GM23338 (cell line): ENCODE measurements at places on chromosomes 11 and 22.

DNA sequence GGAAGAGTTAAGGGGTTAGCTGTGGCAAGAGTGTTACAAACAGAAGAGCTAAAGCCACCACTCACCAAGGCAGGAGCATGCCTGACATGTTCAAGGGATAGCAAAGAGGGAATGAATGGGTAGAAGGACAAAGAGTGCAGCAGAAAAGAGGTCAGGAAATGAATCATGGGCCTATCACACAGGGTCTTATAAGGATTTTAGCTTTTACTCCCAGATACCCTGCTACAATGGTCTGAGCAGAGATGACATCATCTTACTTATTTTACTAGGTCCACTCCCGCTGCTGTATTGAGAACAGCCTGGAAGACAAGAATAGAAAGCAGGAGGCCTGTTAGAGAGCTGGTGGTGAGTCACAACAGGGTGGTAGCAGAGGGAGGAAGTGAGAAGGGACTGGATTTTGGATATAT is 9.8 kb downstream of the TRAF6 start:
- DNase-seq, result no peak

DNA sequence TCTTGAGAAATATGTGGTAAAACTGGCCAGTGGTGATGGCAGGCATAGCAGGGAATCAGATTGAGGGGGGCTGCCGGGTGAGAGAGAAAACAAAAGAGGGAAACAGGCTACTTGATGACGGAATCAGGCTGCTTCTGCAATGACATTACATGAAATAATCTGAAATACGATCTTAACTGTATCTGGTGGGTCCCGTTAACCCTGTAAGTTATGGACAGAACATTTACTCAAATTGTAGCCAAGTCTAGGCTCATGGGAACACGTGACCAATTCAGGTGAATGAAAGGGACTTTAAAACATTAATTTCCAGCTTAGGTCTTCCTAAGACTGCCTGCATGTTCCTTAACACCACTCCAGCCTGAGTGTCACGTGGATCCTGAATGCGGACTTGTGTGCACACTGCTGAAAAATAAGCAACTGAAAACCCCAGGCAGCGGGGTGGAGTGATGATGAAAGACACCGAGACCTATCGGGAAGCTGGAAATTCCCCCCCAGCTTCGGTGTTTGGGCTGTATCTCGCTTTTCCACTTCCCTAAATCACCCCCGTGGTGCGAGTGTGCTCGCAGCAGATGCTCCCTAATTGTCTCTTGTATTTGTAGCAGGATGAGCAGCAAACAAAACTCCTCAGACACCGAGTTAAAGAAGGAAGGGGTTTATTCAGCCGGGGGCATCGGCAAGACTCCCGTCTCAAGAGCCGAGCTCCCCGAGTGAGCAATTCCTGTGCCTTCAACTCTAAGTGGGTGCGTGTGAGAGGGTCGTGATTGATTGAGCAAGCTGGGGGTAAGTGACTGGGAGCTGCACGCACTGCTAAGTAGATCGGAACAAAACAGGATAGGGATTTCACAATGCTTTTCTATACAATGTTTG is 145.0 kb upstream of the GRK3 start:
- no peak for DNase-seq

- no peak for DNase-seq
These were observed 359.7 kb downstream of the MN1 start for GRCh38 chr22:27441706-27442475.

- DNase-seq, result peak; percentile 6
These were observed 128.5 kb downstream of the ENTHD1 start for GRCh38 chr22:39765046-39765445.

DNA sequence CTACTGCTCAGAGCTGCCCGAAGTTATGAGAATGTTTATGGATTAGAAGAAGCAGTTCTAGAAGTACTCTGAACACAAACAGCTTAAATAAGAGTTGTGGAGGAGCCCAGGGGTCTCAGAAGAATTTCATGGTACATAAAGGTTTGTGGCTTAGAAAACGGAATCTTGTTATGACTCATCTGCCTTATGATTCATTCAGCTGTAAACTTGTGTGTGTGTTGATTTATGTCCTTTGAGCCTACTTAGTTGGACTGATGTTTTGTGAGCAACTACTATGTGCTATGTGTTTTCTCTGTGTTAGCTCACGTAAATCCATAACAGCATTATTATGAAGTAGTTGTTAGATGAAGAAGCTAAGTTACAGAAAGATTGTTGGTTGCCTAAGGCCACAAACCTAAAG is 203.7 kb downstream of the PGR start:
- no peak for DNase-seq

- DNase-seq, result no peak
These were observed 7.4 kb upstream of the PATL1 start for GRCh38 chr11:59676205-59676604.

- DNase-seq, result peak; percentile 73
These were observed 1.0 kb downstream of the PAX6 start for GRCh38 chr11:31809857-31810778.

DNA sequence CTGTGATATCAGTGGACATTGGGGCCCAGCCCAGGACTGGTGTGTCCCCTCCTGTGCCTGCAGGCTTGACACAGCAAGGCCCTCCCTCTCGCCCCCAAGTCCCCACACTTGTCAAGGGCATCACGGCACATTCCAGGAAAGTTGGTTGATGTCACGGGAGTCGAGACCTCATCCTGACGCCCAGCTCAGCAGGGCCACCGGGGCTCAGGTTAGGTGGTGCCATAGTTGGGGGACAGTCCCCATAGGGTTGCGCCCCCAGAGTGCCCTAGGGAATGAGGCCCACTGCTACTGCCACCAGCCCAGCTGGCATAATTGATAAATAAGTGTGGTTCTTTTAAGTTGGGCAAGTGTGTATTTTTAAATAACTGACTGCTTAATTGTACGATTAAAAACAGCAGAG is 28.3 kb upstream of the GRAMD4 start:
- no peak for DNase-seq

DNA sequence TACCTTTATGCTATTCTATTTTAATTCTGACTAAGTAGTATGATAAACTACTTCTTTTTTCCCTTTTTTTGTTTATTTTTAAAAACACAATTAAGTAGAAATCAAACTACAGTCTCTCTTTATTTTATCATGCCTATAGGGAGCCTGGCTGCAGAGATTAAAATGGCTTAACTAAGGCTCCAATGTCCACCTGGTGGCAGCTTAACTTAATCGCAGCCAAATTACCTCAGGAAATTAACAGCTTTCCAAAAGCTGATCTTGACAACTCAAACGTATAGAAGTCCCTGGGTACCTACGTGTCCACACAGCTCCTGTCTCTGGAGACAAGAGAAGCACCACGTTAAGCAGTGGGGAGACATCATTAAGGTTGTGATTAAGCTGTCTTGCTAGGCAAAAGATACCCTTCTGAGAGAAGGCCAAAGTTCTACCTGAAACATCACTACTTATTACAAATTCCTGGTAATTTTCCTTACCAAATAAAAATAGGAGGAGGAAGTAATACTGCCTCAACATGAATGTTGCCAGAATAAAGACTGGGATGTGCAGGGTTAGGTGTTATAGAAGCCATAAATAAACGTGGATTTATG is 63.2 kb upstream of the SNX19 start:
- DNase-seq, result peak; percentile 82

DNA sequence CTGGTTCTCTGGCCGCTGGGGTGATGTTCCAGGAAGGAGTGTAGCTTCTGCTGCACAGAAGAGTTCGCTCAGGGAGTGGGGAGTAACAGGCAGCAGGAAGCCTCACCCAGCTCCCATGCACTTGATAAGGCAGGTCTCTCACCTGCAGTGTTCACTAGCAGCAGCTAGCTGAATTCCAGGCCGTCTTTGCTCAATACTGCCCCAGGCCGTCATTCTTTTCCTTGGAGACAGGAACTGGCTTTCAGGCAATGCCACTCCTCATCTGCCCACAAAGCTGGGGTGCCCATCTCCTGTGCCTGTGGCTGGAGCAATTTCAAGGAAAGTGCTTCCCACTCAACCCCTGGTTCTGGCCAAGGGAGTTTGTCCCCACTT is 66.1 kb downstream of the ARHGAP42 start:
- peak; percentile 87 for DNase-seq

GRCh38 chr22:39535357-39535725 is 2.8 kb upstream of the RPS19BP1 start:
- peak; percentile 67 for DNase-seq

DNA sequence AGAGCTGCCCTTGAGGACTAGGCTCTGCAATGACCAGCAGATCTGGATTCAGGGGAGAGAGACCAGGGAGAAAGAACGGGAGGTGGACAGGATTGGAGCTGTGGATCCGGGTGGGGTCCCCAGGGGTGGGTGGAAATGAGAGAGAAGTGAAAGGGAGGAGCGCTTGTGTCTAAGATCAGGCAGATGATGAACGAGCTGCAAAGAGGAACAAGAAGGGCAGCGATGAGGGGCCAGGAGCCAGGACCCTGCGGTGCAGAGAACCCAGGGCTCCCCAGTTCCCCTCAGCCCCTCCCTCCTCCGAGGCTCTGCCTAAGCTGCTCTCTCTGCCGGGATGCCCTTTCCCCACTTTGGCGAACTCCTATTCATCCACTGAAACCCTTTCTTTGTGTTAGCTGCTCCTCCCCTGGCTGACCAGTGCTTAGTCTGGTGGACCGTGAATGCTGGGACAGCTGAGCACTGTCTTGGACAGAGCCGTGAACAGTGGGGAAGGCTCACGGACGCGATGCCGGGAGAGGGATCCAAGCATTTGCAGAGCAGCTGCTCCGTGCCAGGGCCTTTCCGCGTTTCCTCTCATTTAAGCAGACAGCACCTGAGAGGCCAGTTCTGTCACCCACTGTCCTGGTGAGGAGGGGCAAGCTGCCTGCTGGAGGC is 35.9 kb downstream of the SHISAL1 start:
- no peak for DNase-seq

- no peak for DNase-seq
These were observed 33.3 kb downstream of the P4HA3 start for GRCh38 chr11:74278103-74278502.

GRCh38 chr11:19237813-19238212 is 2.9 kb downstream of the E2F8 start:
- no peak for DNase-seq

DNA sequence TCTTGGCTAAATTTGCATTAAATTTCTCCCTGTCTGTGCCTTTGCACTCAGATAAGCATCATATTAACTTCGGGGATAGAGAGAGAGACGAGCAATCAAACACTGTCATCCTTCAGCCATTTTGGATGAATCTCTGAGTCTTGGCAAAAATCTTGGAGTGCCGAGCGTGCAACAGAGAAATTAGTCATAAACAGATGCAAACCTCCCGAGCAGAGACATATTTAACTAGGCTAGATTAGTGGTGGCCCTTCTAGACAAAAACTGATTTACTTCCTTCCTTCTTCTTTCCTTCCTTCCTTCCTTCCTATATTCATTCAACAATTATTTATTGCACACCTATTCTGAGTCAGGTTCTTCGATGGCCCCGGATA is 114.4 kb upstream of the BLID start:
- no peak for DNase-seq

DNA sequence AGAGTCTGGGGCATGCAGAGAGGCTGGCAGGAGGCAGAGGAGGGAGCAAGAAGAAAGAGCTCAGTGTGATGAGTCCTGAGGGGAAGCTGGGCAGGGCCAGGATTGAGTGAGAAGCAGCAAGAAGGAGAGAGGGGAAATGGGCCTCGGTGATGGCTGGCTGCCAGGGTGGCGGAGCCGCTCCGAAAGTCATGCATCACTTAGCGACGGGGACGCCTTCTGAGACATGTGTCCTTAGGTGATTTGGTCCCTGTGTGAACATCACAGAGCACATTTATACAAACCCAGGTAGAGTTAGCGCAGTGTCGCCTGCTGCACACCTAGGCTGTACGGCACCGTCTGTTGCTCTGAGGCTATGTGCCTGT is 15.1 kb downstream of the TBC1D22A start:
- no peak for DNase-seq

DNA sequence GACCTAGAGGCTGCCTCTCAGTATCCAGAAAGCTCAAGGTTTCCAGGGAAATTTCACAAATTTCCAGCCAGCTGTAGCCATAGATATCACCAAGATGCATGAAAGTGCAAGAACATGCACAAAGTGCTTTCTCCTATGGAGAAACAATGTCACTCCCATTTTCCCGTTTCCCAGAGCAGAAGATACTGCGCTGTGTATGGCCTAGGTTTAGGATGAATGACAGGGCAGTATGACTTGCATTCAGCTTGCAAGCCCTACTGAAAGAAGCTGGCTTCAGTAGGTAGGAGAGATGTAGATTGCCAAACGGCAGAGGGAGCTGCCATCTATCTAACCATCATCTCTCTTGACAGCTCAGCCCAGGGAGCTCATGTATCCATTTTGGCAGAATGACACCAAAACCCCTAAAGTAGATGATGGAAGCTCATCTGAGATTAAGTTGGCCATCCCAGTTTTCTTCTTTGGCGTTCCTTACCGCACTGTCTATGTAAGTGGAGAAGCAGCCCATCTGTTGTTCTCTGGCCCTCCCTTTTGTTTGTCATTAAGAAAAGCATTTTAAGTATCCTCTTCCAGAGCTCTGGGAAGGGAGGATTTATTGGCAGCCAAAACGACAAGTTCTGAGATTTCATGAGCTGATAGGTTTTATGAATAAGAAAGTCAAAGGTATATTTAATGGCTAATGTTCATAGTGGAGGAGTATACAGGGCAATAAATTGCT is 4.6 kb downstream of the TECTA start:
- DNase-seq, result no peak

DNA sequence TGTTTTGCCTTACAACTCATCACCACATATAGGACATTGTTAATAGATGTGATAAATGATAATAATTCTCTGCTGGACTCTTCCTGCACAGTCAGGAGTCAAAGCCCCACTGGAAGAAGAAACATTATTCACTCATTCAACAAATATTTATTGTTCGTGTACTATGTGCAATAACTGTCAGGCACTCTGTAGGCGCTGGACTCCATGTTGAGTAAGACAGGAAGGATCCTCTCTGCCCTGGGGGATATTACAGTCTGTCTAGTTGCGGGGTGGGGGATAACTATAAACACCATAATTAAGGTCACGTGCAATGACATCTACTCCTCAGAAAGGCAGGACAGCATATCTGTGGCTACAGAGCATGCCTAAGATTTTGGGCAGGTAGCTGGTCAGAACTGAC is 281.1 kb downstream of the FAT3 start:
- no peak for DNase-seq

DNA sequence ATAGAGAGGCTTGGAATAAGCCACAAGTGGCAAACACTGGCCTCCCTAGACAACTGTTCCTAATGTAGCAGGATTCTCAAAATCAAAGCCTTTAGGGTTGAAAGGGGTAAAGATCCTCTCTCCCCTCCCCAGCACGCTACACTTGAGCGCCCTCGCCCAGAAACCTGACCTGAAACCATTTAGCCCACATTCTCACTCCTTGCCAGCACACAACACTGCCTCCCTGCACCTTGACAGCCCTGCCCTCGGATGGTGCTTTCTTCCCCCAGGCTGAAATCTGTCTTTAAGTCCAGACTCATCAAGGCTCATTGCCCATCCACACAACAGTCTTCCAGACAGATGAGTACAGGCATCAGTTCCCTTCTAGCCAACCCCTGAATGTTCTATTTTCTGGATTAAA is 26.5 kb downstream of the CWC15 start:
- no peak for DNase-seq
